ENCODE measurements at places on chromosomes 16 and 17.

- no peak for DNase-seq
Measured at GRCh38 chr17:72587156-72587555, 466.3 kb downstream of the SOX9 start.

DNA sequence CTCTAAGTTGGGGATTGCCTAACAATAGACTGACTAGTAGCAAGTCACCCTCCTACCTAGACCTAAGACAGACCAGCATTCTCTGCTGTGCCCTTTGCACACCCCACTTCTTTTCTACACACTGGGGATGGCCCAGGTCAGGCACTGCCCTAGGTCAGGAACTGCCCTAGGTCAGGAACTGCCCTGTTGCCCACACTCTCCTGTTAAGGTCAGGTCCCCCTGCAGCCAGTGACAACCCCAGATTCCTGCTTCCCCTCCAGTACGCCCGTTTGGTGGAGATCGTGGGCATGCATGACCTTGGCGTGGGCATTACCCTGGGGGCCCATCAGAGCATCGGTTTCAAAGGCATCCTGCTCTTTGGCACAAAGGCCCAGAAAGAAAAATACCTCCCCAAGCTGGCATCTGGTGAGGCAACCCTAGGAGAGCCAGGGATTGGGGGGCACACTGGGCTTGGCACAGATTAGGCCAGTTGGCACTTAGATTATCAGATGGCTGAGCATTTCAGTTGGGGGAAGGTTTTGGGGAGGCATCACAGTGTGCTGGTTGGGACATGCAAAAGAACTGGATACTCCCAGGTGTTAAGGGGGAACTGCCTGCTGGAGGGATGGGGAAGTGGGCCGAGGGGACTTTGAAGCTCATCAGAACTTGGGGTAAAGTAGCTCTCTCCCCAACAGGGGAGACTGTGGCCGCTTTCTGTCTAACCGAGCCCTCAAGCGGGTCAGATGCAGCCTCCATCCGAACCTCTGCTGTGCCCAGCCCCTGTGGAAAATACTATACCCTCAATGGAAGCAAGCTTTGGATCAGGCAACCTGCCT lies 1.7 kb downstream of the ACADVL start:
- no peak for DNase-seq

DNA sequence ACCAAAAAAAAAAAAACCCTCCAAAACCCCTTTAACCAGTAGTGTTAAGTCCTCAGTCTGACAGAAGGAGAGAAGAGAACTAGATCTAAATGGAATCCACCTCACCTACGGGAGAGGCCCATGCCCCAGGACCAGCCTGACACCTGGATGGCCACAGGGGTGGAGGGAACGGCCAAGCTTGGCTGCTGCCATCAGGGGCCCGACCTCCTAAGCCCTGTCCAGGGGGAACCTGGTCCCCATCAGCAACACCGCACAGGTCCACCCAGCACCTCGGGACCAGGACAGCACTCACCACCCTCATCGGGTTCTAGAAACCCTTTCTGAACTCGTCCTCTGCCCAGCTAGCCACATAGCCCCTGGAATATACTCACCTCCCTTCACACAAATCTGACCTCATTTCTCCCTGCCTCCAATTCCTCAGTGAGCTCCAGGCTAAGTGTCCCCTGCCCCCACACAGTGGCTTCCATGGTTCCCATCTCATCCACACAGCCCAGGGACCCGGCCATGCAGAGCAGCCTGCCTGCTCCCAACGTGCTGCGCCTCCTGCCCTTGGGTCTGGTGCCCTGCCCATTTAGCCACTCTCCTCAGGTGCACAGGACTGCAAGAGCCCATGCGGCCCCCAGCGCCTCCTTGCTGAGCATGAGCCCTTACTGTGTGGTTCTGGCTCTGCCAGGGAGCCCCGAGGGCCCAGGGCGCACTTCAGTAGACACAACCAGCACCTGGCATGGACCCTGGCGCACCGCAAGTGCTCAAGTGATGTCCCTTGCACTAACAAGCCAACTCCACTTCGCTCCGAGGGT lies 18.3 kb upstream of the CYTH1 start:
- DNase-seq: no peak

- no peak for DNase-seq
Measured at GRCh38 chr17:47277921-47278320, 24.3 kb downstream of the ITGB3 start.

- DNase-seq: no peak
Measured at GRCh38 chr16:86569701-86570447, 3.2 kb downstream of the FOXC2 start.

DNA sequence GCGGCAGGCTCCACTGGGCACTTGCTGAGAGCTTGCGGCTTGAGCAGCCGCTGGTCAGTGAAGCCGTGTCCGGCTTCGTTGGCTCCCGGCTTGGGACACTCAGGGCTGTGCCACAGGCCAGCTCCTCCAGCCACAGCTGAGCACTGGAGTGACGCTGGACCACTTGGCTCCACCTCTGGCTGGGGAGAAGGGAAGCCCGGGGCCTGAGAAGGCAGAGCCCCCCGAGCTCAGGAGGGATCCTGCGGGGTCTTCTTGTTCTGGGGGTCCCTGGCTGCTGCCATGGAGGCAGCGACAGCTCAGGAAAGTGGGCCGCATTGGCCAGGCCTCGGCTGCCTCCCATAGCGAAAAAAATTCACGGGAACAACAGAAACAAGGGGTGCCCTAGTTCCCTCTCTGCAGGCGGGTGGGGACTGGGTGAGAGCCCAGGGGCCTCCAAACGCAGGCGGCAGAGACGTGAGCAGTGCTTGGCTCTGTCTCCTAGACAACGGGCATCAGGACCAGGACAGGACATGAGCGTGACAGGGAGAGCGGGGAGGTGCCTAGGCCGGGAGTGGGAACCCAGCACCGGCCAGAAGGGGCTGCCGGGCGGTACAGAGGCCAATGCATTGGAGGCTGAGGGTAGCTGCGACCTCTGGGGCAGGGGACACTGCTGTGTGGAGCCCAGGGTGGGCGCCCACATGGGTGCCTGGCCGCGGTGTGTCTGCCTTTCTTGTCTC lies 37.7 kb downstream of the SLC7A5 start:
- DNase-seq: peak; percentile 16

- DNase-seq: no peak
Measured at GRCh38 chr16:56611281-56611833, 3.0 kb downstream of the MT2A start.

- DNase-seq: no peak
Measured at GRCh38 chr17:4006165-4006589, 41.9 kb upstream of the ATP2A3 start.

DNA sequence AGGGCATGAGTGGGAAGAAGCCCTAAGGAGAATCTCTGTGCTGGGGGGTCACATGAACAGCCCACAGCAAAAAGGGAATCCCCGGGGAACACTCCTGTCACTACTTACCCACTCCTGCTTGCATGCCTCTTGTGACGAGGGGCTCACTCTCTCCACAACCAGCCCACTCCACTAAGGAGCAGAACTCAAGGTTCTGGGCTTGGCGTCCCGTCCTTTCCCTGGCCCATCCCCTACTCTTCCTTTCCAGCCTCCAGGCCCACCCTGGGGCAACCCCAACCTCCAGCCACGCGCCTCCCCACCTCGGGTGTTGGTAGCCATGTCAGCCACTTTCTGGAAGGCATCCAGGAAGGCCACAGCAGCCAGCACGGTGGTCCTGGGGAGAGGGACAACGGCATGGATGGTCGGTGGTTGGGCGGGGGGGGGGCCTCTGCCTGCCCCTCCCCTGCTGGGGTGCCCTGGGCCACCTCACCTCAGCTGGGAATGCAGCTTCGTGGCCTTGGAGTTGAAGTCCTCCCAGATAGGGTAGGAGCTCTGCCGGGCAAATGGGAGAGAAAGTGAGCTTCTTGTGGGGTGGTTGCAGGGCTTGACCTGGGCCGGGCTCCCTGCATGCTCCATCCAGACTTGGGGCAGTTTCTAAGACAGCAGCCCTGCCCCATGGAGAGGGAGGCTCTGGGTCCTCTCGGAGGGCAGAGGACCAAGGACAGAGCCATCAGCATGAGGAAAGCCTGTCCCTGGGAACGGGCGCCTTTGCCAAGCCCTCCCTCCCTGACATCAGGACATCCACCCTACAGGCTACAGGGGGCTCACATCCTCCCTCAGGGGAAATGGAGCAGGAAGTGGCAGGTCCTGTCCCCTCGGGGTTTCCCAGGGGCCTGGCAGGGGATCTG lies 5.1 kb downstream of the MTSS2 start:
- no peak for DNase-seq

DNA sequence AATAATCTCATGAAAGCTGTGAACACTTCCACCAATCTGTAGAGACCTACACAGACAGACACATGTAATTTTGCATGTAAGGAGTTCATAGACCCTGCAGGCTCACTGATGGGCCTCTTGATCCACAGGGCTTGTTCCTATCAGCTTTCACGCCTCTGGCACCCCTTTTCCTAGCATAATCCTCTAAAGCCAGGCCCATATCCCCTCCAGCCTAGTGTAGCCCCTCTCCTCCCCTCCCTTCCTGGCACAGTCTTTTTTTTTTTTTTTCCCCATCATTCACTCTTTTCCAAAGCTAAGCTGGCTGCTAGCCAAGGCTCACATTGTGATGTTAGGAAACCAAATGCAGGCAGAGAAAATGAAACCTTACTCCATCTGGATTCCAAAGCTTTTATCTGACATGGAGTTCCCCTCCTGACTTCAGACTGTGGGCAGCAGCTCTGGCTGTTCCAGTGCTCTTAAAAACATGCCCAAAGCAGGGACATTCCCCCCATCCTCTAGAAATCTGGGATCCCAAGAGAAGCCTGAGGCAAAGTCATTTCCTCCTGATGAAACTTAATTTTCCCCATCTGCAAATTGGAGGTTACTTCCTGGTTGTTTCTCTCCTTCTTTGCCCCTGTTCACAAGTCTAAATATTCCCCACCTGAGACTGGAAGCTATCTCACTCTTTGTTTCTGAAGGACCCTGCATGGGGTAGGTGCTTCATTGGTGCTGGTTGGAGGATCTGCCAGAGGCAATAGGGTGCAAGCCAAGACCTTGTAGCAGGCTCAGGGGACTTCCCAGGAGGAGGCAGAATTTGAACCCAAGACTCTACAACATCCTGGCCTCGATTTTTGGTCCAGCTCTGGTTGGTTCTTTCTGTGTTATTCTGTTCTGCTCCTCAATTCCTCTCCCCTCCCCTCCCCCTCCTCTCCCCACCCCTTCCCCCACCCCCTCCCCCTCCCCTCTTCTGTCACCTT lies 9.9 kb upstream of the CCL5 start:
- no peak for DNase-seq

GRCh38 chr16:11203111-11203623 lies 52.8 kb downstream of the SOCS1 start:
- no peak for DNase-seq

DNA sequence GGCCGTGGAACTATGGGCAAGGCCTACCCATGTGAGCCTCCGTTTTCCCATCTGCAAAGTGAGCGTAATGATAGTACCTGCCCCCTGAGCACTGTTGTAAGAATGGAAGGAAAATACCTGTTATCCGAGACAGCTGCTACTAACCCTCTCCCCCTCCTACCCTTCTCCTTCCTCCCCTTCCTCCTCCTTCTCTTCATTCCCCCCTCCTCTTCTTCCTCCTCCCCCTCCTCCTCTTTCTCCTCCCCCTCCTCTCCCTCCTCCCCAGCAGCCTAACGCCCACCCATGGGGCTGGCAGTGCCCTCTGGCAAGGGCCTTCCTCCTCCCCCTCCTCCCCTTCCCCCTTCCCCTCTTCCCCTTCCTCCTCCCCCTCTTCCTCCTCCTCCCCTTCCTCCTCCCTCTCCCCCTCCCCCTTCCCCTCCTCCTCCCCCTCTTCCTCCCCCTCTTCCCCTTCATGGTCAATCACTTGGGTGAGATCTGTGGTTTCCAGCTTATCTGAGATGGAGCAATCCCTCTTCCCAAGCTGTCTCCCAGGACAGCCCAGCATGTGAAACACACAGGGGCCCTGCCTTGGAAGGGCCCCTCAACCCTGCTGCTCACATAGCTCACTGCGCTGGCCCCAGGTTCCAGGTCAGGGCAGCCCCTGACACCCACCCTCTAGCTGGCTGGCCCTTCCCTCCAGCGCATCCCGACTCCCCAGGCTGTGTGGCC lies 6.4 kb downstream of the ZFPM1 start:
- no peak for DNase-seq
